HFFc6 (cell line): ENCODE measurements at places on chromosomes 12 and 14. TPM values are rescaled to one million over a fixed set of nuclear protein-coding genes. Genes with fewer than 3 reads are reported as not detected.
A peak's percentile ranks its signal among the peaks of the same experiment; 100 is the strongest.

DNA sequence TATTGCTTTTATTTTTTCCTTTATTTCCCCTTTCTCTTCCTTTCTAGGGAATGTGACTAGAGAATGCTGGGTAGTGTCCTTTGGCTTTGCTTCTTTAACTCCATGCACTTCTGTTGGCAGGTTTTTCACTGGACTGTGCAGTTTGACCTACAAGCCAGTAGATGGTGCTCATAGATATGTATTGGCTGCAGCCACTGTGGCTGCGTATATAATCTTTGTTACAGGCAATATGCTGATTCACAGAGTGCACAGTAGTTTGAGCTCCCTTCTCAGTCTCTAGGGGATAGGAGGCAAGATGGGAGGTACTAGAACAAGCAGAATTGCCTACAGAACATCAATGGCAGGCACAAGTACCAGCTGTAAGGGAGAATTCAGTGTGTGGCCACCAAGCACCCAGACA is 503.5 kb downstream of the LRFN5 start:
- H3K36me3 ChIP-seq: no peaks in the 10 kb centered on the region; the same call in 1 of the 2 replicates
- H3K27ac ChIP-seq: no peak overlapping the region
- no peaks in the 10 kb centered on the region for H3K27me3 ChIP-seq
- peaks cover 10% of the 10 kb centered on the region; the same call in 1 of the 2 replicates for H3K4me1 ChIP-seq

Gene SERPINA10
- not detected in 3 replicates for total RNA-seq

GRCh38 chr14:51317373-51317772 is 77.3 kb downstream of the TMX1 start:
- H3K27me3 ChIP-seq: no peaks in the 10 kb centered on the region
- no peak overlapping the region for H3K27ac ChIP-seq
- no peaks in the 10 kb centered on the region for H3K36me3 ChIP-seq
- H3K4me1 ChIP-seq: peaks cover 39% of the 10 kb centered on the region

GRCh38 chr12:5456030-5456429 is 24.1 kb downstream of the NTF3 start:
- H3K36me3 ChIP-seq: peaks cover 29% of the 10 kb centered on the region
- H3K4me1 ChIP-seq: peaks cover 66% of the 10 kb centered on the region
- H3K27me3 ChIP-seq: peaks cover 6% of the 10 kb centered on the region
- H3K4me3 ChIP-seq: no peak overlapping the region

DNA sequence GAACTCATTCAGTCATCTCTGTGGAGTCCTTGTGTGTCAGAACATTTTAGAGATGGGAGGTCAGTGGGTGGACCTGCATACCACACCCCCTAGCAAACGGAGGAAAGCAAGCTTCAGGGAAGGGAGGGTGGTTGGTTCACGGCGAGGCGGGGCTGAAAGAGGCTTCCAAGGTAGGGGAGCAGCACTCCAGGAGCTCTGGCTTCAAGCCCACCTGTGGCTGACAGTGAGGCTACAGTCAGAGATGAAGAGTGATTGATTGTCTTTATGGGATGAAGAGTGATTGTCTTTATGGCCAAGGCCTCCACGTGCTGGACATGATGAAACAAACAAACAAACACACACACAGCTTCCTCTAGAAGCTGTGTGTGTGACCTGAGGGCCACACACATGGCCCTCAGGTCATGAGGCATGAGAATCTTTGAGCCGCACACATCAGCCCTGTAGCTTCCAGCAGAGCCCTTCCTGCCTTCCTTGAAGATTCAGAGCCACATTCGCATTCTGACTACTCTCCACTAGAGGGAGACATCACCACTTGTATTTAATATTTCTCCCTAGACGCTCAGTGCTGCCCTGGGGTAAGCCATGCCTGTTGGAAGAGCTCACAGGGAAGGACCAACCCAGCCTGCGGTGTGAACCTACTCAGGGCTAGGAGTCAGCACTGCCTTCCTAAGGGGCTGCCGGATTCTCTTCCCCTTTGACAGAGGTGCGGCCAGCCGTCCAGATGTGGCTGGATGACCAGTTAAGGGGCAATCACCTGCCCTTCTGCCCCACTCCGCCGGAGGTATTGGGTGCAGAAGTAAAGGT is 54.4 kb upstream of the KCNA1 start:
- H3K4me3 ChIP-seq: no peak overlapping the region
- H3K4me1 ChIP-seq: peaks cover 9% of the 10 kb centered on the region
- DNase-seq: peak; percentile 80
- H3K27ac ChIP-seq: no peak overlapping the region
- H3K27me3 ChIP-seq: peaks cover 43% of the 10 kb centered on the region

Gene A2M
- total RNA-seq: 0.23 and 0.65 TPM in 2 replicates

DNA sequence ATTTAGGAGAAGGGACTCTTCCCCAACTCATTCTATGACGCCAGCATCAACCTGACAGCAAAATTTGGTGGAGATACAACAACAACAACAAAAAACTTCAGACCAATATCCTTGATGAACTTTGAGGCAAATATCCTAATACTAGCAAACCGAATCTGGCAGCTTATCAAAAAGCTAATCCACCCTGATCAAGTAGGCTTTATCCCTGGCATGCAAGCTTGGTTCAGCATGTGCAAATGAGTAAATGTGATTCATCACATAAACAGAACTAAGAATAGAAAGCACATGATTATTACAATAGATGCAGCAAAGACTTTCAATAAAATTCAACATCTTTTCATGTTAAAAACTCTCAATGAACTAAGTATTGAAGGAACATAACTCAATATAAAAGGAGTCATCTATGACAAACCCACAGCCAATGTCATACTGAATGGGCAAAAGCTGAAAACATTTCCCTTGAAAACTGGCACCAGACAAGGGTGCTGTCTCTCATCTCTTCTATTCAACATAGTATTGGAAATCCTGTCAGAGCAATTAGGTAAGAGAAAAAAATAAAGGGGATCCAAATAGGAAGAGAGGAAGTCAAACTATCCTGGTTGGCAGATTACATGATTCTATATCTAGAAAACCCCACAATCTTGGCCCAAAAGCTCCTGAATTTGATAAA is 233.3 kb downstream of the CCDC59 start:
- DNase-seq: no peak
- H3K4me1 ChIP-seq: no peaks in the 10 kb centered on the region
- H3K27ac ChIP-seq: no peak overlapping the region
- no peak overlapping the region for H3K4me3 ChIP-seq
- peaks cover 6% of the 10 kb centered on the region; the same call in 1 of the 2 replicates for H3K36me3 ChIP-seq

- no peak for DNase-seq
- H3K4me1 ChIP-seq: no peaks in the 10 kb centered on the region
- H3K27me3 ChIP-seq: peaks cover 2% of the 10 kb centered on the region; the same call in 1 of the 2 replicates
- no peak overlapping the region for H3K27ac ChIP-seq
- no peak overlapping the region for H3K4me3 ChIP-seq
- H3K36me3 ChIP-seq: peaks cover 5% of the 10 kb centered on the region; the same call in 1 of the 2 replicates
Measured at GRCh38 chr12:131084341-131085011, 130.8 kb downstream of the ADGRD1 start.

- H3K27ac ChIP-seq: peak overlapping the region; percentile 95
- no peaks in the 10 kb centered on the region; the same call in none of the 2 replicates for H3K27me3 ChIP-seq
- peaks cover 36% of the 10 kb centered on the region for H3K36me3 ChIP-seq
- H3K4me3 ChIP-seq: peak overlapping the region; percentile 96
- peaks cover 58% of the 10 kb centered on the region for H3K4me1 ChIP-seq
Measured at GRCh38 chr14:24194186-24194872, 912 bp downstream of the TM9SF1 start.
